ENCODE measurements at places on chromosomes 11 and 22.
A peak's percentile ranks its signal among the peaks of the same experiment; 100 is the strongest.

GRCh38 chr11:69489746-69490365 is 8.4 kb downstream of the LINC01488 start:
- no peak for DNase-seq

DNA sequence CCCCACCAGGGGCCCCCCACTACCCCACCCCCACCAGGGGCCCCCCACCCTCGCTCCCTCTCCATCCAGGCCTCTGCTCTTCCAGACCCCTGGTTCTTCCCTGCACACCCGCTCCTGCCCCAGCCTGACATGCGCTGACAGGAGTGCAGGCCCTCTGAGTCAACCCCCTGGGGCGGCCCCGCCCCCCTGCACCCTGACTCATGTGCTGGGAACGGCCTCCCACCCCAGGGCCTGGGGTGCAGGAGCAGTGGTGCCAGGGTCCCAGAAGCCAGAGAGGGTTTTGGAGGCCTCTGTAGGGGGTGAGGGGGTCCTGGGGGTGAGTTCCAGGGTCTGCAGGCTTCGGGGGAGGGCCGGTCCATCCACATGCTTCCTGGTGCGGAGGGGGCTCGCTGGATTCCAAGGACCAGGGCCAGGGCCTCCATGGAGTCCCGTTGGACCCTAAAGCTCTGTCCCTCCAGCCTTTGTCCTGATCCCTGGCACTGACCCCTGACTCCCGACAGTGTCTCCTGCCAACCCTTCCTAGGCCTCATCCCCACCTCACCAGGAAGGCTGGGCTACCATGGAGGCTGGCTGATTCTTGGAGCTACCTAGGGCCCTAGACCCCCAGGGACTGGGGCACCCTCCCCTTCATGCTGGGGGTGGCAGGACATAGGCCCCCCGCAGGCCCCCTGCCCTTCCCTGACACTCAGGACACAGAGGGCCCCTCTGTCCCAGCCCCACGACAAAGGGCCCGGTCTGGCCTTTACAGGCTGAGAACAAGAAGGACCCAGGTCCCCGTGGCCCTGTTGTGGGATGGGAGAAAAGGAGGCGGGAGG is 583 bp upstream of the PKP3 start:
- DNase-seq = no peak

DNA sequence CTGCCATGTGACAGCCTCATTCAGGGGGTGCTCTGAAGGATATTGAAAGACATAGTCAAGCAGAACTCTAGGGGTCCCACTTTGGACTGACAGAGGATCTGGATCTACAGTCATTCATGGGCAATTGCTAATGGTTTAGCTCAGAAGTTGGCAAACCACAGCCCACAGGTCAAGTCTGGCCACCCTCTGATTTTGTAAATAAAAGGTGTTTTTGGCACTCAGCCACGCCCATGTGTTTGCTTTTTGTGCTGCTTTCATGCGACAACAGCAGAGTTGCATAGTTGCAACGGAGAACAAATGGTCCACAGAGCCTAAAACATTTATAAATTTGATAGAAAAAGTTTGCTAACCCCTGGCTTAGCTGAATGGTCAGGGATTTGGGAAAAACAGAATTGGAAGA is 41.7 kb downstream of the RPS6KA4 start:
- no peak for DNase-seq

DNA sequence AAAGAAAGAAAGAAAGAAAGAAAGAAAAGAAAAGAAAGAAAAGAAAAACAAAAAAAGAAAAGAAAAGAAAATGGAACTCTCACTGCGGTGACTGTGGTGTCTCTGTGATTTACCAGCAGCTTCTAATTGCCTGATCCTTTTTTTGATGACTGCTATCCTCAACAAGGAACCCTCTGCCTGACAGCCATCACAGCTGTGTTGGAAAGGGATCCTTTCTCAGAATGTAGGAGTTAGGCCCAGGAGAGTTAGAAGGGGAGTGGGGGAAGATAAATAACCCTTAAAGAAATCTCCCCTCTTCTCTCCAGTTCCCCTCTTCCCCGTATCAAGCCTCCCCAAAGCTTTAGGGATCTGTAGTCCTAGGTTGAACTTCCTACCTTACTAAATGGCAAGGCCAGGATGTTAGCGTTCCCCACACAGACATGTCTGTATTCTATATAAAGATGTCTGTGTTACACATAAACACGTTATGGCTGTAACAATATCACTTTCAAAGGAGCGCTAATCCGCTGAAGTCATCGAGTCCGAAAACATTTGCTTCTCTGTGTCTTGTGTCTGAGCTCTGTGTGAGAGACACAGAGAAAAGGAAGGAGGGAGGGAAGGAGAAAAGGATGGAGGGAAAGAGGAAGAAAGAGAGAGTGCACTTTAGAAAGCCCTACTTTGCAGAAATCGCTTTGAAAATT is 26.8 kb upstream of the WT1 start:
- DNase-seq = no peak

GRCh38 chr11:68066742-68067141 is 27.9 kb downstream of the TCIRG1 start:
- DNase-seq = peak; percentile 86

DNA sequence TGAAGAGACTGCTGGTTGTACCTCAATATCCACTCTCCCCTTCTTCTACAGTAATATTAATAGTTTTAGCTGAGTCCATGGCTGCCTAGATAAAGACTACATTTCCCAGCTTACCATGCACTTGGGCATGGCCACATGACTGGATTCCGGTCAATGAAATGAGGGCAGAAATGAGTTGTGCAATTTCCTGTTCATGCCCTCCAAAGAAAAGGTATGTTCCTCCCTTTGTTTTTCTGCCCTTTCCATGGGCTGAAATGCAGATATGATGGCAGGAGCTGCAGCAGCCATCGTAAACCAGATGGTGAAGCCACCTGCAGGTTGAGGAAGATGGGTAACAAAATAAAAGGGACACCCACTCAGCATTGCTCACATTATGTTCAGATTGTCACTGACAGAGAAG is 15.3 kb upstream of the ELFN2 start:
- no peak for DNase-seq

DNA sequence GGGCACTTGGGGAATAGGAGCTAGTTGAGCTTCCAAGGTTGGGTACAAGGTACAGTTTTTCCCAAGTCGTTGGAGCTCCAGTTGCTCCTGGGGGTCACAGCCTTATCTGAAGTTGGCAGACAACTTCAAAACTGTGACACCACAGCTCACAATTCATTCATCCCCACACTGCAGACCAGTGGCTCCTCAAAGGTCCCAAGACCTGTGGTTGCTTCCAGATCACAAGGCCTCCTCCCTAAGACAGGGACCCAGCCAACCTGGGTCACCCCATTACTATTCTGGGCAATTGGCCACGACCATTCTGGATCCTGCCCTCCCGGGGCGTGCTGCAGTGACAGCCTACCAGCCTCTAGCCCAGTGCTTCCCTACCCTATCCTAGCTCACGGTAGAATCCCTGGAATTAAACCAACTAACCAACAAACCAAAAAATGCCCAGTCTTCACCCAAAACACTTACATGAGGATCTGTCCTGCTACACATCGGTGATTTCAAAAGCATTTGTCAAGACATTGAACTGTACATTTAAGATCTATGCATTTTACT is 862 bp upstream of the PDXP start:
- DNase-seq = no peak

DNA sequence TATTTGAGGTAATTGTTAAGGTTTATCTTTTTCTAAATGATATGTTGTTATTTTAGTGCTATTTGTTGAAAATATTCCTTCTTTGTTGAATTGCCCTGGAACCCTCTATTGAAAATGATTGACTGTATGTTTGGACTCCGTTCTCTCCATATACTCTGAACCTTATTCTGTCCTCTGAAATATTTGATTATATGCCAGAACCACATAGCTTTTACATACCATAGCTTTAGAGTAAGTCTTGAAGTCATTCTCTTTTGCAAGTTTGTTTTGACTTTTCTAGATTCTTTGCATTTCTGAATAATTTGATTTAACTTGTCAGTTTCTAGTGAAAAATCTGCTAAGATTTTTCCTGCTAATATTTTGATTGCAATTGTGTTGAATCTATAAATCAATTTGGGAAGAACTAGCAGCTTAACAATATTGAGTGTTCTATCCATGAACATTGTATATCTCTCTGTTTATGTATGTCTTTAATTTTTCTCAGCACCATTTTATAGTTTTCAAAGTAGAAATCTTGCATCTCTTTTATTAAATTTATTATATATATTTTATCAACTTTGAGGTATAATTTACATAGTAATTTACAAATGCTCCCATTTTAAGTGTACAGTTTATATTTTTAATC is 51.7 kb upstream of the PITPNB start:
- DNase-seq = no peak

GRCh38 chr22:19396934-19397733 is 34.4 kb downstream of the HIRA start:
- no peak for DNase-seq

DNA sequence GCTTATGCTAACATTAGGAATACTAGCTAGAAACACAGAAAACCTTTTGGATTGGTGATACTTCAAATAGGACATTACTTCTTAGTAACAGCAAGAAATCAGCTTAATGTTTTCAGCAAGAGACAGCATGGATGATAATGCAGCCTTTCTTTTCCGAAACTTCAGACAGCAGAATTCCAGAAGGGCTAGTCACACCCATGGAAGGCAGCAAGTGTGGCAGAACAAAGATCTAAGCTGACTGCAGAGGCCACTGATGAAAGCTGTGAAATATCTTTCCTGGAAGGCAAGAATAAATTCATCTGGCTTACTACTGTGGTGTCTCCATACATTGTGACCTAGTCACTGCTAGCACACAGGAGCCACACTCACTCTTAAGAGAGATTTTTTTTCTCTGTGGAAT is 100.3 kb downstream of the CCDC83 start:
- no peak for DNase-seq

GRCh38 chr11:33064033-33064825 is 24.9 kb downstream of the TCP11L1 start:
- no peak for DNase-seq

DNA sequence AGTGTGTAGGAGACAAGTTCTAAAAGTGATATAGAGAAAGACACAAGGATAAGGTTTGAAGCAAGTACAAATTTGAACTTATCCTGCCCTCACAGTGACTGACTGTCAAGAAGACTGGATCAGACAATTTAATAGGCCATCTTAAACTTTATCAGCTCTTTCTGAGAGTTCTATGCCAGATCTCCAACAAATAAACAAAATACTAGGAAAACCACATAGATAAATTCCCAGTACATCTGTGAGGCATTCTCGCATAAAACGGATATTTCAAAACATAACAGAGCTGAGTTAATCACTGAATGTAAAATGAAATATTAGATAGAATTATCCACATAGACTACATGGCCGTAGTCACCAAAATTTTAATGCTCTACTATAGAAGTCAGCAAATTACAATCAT is 120.9 kb upstream of the LUZP2 start:
- no peak for DNase-seq
